ENCODE measurements at places on chromosomes 7 and 10. TPM values are rescaled to one million over a fixed set of nuclear protein-coding genes. Genes with fewer than 3 reads are reported as not detected.

The FGF8 gene
- total RNA-seq = 0.39 TPM

The ADAMTS14 gene
- total RNA-seq = not detected

DNA sequence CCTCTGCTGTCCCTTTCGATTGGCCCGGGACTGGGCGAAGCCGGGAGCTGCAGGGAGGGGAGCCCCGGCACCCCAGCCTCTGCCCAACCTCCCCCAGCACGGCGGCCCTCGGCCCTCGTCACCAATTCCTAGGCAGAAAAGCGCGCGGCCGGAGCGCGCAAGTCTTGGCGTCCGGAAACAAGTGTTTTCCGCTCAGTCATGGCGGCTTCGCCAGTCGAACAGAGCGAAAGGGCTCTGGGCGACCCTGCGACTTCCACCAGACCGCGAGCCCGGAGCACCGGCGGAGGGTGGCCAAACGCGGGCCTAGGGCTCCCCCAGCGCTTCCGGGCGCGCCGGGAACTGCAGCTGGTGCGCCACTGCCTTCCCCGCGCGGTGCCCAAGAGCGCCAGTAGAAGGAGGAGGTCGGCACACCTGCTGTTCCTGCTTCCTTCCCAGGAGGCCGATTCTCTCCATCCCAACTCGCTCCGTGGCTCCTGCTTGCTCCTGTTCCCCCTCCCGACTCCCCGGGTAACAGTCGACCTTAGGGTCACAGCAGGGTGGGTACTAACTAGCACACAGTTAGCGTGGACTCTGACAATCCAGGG, 729.9 kb downstream of the ZWINT start:
- DNase-seq = peak; percentile 32

- no peak for DNase-seq
These were observed 717 bp downstream of the CNPY4 start for GRCh38 chr7:100119970-100120732.

DNA sequence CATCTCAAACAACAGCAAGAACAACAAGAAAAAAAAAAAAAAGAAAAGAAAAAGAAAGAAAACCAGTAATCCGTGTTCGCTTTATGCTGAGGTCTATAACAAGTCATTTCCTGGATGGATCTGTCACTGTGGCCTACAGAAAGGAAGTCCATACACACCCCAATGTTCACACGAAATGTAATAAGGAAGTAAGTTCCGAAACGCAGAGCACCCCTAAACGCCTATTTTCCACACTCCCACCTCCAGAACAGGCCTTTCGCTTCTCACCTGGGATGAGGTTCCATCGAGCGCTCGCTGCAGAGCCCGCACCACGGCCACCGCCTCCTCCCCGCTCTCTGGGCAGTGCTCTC, 735 bp downstream of the ZNF394 start:
- no peak for DNase-seq

DNA sequence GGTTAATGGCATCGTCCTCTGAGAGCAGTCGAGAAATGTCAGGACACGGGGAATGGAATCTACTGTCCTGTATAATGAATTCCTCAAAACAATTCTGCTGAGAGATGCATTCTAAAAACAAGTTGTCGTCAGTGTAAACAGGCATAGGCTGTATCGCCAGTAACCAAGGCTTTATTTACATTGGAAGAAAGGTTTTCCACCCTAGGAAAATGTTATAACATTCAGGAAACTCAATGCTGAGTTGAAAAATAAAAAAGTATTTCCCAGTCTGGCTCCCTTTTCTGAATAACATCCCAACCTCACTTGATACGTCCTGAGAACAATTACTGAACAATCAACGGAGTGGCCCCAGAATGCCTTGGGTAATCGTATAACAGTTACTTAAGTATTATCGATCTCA, 79.6 kb upstream of the UCN3 start:
- peak; percentile 82 for DNase-seq

DNA sequence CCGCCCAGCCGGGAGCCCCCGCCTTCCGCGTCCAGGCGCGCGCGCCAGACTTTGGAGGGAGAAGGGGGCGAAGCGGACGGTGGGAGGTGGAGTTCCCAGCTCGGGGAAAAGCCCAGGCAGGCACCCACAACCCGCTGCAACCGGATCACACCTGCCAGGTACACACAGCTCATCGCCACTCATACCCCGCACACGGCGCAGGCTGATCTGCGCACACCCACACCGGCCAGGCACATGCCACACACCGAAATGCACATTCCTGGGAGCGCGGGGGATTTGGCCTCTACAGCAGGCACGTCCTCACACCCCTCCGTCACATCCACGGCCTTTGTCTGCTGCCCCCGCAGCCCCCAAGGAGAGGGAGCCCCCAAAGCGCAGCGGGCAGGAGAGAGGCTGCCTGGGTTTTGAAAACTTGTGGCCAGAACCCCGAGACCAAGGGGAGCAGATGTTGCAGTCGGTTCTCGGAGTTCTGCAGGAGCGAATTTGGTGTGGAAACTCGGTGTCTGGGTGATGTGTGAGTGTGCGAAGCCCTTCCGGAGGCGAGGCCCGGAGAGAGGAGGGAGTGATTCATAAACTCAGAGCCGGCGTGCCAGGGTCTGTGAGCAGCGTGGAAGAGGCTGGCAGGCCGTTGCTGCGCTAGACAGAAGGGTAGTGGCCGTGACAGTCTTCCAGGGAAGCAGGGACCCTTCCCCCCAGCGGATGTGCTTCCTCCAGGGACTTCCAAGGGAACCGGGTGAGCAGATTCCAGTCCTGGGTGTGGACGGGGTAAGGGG, 734 bp downstream of the CHST3 start:
- peak; percentile 69 for DNase-seq

GRCh38 chr7:92750946-92751345, 85.4 kb downstream of the CDK6 start:
- no peak for DNase-seq

- no peak for DNase-seq
These were observed 13.9 kb upstream of the DNAJC1 start for GRCh38 chr10:22017283-22018020.

DNA sequence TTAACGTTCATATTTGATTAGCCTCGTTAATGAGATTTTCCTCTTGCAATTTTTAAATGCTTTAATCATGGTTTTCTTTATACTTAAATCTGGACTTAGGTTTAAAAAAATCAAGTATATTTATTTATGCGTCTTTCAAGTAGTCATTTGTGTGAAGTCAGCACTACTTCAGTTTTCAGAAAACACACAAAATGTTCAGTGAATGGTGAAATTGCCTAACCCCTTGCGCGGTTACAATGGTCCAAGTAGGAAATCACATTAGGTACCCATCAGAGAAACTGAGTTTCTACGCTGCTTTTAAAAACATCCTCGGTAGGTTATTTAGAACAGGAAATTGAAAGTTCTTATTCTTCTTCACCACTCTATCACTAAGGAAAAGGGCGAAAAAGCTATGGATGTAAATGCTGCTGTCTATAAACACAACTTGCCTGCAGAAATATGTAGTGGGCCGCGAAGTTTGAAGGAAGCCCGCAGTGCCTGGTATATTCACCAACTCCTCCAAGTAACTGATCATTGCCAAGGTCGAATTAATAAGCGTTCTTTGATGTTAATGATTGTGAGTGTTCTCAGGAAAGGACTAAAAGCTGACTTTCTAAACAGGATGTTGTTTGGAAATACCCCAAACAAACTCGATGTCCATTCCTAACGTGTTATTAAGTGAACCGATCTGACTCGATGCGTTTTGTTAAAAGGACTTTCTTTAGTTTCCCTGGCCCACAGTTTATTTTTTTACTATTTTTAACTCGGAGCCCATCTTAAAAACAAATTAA, 1.0 kb downstream of the SYPL1 start:
- DNase-seq = peak; percentile 74

Data from endothelial cell of umbilical vein (primary cell).